ENCODE measurements at places on chromosomes 12 and 14. TPM values are rescaled to one million over a fixed set of nuclear protein-coding genes. Genes with fewer than 3 reads are reported as not detected.

PLBD1 gene
- polyA plus RNA-seq: 26.9 TPM

DNA sequence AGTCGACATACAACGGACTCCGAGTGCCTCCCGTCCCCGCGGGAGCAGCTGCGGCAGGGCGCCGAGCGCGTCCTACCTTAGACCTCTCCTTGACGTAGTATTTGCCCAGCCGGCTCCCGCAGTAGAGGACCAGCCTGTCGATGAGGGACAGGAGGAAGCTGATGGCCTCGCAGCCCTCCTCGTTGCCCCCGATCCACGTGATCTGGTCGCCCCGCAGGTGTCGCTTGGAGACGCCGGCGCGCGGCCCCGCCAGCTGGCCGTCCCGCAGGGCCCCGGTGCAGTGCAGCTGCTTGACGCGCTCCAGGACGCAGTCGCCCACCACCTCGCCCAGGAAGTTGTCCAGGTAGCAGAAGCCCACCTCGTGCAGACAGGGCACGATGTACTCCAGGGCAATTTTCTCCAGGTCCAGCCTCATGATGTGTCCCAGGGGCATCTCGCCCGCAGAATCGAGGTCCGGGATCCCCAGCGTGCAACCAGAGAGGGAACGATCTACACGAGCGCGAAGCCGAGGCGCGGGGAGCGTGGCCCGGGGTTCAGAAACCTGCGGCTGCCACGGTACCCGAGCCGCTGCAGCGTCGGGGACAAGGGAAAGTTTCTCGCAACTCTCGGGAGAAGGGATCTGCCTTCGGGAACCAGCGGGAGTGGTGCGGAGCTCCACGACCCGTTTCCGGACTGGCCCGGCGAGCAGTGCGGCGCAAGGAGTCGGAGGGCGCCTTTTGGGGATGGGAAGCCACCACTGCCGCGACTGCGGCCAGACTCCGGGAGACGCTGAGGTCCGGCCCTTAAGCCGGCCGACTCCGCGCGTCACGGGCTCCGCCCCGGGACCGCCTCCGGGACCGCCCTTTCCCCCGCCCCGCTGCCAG lies at the start of gene EGLN3:
EGLN3 (minus strand) TSS at position 755 of the 863 bp plus-strand sequence; CDS start at position 433, 322 bp downstream.
- H3K4me1 ChIP-seq: peaks cover 5% of the 10 kb centered on the region
- H3K4me3 ChIP-seq: peak within 1 kb of the TSS; percentile 77
- DNase-seq: peak; percentile 88

GRCh38 chr12:124389725-124390441 lies 95.0 kb downstream of the RFLNA start:
- H3K27ac ChIP-seq: peak overlapping the region; percentile 88
- peak overlapping the region; percentile 79 for H3K4me3 ChIP-seq
- peaks cover 43% of the 10 kb centered on the region for H3K4me1 ChIP-seq
- peak; percentile 86 for DNase-seq

GRCh38 chr14:55386037-55386808 lies 25.4 kb downstream of the ATG14 start:
- peak; percentile 73 for DNase-seq
- peak overlapping the region; percentile 91 for H3K27ac ChIP-seq
- H3K4me3 ChIP-seq: no peak overlapping the region
- H3K36me3 ChIP-seq: peaks cover 4% of the 10 kb centered on the region

Measured in small intestine (tissue), 16 donors.